Endothelial cell of umbilical vein (primary cell): ENCODE measurements at places on chromosomes 7 and 10. TPM values are rescaled to one million over a fixed set of nuclear protein-coding genes. Genes with fewer than 3 reads are reported as not detected.

ELFN1 gene
- 0.85 and 1.0 TPM in 2 replicates for total RNA-seq

MLXIPL gene
- total RNA-seq: not detected in 2 replicates

ZNF853 gene
- 0.21 and 0.58 TPM in 2 replicates for total RNA-seq

STOX1 gene
- total RNA-seq: 0.20 and 0.48 TPM in 2 replicates

GRCh38 chr10:78663721-78664120 lies 405.0 kb upstream of the ZMIZ1 start:
- no peaks in the 10 kb centered on the region for H3K4me1 ChIP-seq
- DNase-seq: no peak
- H3K27me3 ChIP-seq: peaks cover 24% of the 10 kb centered on the region
- no peak overlapping the region for H3K4me3 ChIP-seq

ZNHIT1 gene
- 89.9 and 90.5 TPM in 2 replicates for total RNA-seq

CFAP69 gene
- total RNA-seq: 2.9 and 4.4 TPM in 2 replicates
